EH (cell line): ENCODE measurements at places on chromosomes 12 and 14.

DNA sequence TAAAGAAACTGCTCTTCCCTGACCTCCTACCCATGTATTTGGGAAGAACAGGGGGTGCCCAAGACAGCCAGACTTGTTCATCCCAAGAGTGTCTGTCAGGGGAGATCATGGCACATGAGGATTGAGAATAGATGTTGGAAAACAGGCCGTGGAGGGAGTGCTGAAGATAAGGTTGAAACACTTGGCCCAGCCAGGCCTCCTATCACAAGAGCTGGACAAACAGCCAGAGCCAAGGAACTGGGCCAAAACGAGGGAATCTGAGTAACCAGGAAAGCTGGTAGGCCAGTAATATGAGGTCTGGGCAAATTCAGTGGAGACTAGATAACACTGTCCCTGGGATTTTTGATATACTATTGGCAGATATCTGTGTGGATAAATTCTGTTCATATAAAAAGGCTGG, 161.7 kb downstream of the TMX1 start:
- DNase-seq: no peak

DNA sequence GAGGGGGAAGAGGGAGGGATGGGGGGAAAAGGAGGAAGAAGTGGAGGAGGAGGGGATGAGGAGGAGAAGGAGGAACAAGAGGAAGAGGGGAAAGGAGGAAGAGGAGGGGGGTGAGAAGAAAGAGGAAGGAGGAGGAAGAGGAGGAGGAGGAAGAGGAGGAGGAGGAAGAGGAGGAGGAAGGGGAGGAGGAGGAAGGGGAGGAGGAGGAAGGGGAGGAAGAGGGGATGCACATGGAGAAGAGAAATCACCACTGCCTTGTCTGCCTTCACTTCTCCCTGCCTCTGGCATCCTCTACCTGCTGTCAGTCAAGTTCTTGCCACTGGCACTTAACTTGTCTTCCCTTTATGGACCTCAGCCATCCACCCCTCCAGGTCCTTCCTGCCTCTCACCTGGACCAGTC, 59.9 kb downstream of the TTC9 start:
- no peak for DNase-seq

DNA sequence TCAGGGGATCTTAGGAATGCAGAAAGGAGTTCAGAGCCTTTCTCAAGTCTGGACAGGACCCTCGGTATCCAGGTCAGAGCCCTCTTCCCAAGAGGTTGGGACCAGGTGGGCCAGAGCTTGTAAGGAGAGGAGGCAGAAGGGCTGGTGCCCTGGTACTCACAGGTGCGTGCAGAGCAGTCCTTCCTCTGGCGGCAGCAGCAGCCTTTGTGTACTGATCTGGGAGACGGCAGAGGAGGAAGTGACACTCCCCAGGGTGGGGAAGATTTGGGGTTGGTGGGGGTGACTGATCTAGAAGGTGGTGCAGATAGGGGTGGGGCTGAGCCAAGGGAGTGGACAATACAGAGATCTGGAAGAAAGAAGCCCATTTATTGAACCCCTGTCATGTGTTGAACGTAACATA, at the start of gene ITGB7:
ITGB7 (minus strand) TSS at position 210 of the 400 bp plus-strand sequence. CDS start 6,808 bp downstream, outside the sequence.
- DNase-seq: no peak

- DNase-seq: no peak
Observed at GRCh38 chr14:96405677-96406076, 13.7 kb downstream of the AK7 start.

DNA sequence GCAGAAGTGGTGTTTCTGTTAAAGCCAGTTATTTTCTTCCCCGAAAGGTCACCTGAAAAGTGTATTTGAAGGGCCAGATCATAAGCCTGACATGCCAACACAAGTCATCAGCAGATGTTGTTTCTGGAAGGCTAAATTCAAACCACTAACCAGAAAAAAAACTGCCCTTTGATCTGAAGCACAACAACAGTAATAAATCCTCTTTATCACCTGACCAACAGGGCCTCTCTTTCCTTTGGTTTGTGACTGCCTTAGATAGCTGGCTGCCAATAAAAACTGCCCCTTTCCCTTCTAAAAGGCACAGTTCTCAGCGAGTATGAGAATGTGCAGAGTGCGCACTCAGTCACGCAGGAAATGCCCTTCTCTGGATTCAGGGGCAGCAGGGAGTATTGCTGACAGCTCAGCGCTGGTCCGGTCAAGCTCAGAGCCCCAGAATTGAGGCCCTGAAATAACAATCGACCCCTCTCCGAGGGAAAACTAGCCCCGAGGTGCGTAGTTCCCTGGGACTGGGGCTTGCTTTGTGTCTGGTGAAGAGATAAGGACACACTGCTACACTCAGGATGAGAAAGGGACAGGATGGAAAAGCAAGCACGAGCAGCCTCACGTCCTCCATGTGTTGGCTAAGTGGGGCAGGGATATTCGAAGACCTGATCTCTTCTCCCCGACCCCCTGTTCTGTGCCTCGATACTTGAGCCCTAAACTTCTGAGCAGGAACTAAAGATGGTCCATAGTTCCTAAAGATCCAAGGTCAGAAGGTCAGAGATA, 184.2 kb upstream of the GZMB start:
- no peak for DNase-seq

DNA sequence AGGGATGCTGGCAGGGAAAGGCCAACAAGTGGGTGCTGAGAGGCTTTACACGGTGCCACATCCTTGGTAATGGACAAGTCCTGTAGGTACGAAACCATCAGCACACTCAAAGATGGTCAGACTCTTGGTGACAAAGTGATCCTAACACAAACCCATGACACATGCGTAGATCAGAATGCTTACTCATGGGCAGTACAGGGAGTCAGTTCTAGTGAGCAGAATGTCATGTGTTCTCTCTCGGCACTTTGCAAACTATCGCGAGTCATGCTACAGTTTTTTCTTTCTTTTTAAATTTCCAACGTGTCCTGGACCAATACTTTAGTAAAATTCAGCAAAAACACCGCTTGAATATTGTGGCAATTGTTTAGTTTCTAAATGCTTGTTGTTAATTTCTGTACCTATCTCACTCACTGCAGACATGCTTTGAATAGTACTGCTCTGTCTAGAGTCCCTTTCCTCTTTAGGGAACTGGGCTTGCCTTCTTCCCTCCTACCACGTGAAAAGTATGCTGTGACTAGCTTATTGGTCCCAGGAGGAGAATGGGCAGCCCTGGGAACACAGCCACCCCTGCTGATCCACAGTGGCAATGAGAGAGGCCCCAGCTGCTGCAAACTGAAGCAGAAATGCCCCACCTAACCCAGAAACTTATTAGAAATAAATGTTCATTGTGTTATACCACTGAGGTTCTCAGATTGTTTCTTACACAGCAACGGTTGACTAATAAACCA, 62.4 kb downstream of the UBR7 start:
- DNase-seq: peak; percentile 69

DNA sequence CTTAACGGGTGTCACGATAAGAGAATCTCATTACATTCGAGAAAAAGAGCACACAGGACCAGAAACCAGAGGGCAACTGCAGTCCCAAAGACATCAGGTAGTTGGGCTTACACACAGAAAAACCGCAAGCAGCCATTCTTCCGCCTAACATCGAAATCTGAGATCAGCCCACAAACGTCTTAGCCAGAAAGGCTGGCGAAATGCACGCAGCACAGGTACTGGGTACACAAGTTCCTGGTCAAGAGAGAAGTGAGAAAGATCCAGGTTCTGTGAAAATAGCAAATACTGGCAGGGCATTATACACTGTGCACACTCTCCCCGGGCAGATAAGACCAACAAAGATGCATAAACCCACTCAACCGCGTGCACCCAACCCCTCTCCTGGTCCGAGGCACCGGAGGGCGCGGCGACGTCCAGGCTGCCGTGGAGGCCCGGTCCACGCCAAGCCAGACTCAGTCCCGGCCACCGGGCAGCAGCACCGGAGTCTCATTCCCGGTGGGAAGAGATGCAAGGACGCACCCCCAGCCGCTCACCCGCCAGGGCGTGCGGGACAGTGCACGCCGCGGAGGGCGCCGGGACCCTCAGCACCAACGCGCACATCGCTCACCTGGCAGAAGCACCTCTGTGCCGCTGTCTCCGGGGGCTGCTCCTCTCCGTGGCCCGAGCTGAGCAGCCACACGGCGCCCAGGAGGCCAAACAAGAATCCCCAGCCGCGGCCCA, 437 bp downstream of the ERO1A start:
- DNase-seq: peak; percentile 52

- no peak for DNase-seq
Observed at GRCh38 chr12:131432532-131433260, 278.2 kb upstream of the SFSWAP start.

DNA sequence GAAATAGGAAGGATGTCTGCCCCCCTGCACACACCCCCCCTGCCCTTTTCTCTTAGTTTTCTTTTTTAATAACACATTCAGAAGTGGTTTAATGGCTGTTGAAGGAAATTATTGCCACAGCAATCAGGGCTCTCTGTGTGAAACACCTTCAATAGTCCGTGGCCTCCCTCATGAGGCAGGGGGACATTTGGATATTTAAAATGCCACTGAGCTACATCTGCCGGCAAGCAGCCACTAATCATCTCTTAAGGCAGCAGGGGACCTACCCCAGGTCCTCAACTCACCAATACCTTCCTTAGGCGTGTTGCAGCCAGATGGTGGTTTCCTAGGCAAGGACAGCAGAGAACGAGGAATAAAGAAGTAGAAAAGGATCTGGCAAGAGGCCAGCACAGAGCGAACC, 283.2 kb downstream of the TTC8 start:
- no peak for DNase-seq

GRCh38 chr12:111775205-111776193, 8.8 kb downstream of the ALDH2 start:
- peak; percentile 63 for DNase-seq

- DNase-seq: no peak
Observed at GRCh38 chr12:67802731-67803130, 154.2 kb downstream of the DYRK2 start.

DNA sequence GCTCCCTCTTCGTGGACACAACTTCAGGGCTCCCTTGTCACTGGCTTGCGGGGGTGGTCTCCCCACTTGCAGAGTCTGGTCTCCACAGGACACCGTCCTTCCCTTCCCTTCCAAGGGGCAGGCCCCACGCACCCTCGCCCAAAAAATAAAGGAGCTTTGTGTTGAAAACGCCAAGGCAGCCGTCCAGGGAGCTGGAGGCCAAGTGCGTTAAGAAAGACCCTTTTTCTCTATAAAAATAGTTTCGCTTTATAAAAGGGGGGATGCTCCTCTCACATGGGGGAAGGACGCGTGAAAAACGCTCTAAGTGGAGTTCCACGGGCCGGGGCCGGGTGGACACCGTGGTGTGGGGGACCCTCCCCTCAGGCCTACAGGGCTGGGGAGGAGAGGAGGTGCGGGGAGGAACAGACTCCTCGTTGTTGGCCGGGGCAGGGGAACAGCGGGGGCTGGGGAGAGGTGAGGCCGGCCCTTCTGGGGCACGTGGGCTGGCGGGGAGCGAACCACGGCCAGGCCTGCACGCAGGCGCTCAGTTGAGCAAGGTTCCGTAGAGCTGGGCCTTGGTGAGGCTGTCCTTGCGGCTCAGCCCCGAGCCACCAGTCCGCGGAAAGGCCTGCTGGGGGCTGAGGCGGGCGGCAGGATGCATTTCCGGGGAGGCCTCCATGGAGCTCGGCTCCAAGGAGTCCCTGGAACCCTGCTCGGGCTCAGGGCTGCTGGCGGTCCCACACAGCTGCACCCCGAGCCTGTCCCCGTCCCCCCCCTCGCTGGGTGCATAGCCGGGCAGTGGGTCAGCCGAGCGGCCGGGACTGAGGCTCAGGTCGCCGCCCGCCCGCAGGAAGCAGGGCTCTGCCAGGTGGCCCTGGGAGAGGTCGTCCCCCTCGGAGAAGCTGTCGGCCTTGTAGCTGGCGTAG, 49.5 kb downstream of the BEGAIN start:
- DNase-seq: no peak

DNA sequence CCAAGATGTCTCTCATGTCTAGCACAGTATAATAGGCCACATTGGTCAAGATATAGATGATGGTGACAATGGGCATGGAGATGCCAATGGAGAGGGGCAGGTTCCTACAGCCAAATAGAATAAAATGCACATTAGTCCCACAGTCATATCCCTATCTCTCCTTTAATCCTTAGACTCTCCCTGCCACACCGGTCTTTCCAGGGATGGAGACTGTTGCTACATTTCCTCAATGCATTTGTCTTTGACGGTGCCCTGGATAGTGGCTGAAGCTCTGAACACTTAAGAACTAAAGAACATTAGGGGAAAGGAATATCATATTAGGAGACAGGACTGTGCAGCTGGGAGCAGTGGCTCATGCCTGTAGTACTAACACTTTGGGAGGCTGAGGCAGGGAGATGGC, 9.7 kb downstream of the OXA1L start:
- no peak for DNase-seq

DNA sequence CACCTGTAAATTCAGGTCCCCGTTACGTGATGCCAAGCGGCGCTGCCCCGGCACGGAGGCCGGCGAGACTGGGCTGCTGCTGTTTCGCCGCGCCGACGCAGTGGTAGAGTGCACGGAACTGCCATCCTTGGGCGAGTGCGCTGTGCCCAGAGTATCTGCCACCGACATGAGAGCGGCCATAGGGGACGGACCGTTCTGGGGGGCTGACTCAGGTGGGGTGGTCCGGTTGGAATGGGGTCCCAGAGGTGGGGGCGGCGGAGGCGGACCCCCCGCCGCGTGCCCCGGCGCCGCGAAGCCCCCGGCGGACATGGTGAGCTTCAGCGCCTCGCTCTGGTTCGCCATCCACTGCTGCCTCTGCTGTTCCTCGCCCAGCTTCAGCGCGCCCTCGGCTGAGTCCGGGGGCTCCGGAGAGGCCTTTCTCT, 2.8 kb downstream of the IRF2BPL start:
- DNase-seq: peak; percentile 41

GRCh38 chr12:31298515-31298910, 27.4 kb downstream of the SINHCAF start:
- no peak for DNase-seq

GRCh38 chr12:83769151-83769550, 1082.4 kb downstream of the TMTC2 start:
- DNase-seq: no peak

GRCh38 chr12:113555226-113555625, 83.6 kb upstream of the LHX5 start:
- peak; percentile 84 for DNase-seq

GRCh38 chr14:91360490-91361232, 57.0 kb downstream of the CCDC88C start:
- DNase-seq: no peak

DNA sequence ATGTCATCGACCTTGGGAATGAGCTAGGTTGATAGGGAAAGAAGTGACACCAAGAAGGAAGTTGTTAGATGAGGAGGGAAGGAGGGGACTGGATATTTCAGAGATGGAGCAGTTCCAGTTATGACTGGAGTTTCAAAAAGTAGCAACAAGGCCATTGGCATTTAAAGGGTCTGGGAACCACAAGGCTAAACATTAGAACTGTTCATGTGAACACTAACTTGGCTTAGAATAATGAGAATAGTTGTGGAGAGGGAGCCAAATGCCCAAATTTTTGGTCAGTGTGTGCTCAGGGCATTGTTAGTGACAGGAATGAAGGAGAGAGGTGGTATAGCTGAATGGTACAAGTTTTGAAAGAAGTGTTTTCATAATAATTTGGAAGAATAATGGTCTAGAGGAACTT, 16.8 kb downstream of the IFT43 start:
- DNase-seq: no peak

- peak; percentile 28 for DNase-seq
Observed at GRCh38 chr12:57816855-57817151, 1.7 kb downstream of the AVIL start.
